ENCODE measurements at places on chromosomes 6 and 20.

DNA sequence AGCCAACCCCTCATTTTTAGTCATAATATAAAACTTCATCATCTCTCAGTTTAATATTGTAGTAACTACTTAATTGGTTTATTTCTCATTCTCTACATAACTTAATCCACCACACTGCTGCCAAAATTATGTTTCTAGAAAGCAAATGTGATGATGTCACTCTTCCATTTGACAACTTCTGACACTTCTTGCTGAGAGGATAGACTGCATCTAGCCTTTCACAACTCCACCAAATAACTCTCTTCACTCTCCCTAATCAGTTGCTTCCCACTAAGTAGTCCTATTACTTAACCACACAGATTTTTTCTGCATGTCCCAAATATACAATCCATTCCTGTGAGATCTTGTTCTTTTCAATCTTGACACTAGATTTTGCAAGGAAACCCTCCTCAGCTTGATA, 951.3 kb downstream of the EPHA7 start:
- DNase-seq, result no peak

DNA sequence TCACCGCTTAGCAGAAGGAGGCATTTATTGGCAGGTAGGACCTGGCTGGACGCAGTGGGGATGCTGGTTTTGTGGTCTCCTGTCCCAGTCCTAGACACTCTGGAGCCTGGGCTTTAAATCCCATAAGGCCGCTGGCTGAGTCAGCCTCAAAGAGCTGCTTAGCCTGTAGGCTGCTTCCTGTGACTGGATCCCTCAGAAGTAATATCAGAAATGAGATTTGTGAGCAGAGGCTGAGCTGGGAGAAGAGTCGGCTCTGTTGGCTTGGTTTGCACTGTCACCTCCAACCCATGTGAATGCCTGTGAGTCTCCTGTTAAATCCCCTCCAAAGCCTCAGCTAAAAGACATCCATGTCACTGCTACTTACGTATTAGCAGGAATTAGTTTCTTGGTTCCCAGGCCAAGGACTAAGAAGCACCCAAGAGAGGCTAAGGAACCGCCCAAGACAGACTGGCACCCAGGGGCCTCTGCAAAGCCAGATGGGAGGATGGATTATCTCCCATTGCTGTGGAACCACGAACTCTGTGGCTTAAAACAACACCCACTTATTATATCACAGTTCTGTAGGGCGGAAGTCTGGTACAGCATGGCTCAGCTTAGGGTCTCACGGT, 289.4 kb downstream of the CDC5L start:
- DNase-seq, result no peak

- peak; percentile 77 for DNase-seq
Observed at GRCh38 chr20:3168079-3168828, 5.1 kb downstream of the LZTS3 start.

GRCh38 chr6:143885116-143885515, 20.8 kb downstream of the ZC2HC1B start:
- no peak for DNase-seq

- no peak for DNase-seq
Observed at GRCh38 chr6:134550604-134551003, 232.7 kb upstream of the SGK1 start.

DNA sequence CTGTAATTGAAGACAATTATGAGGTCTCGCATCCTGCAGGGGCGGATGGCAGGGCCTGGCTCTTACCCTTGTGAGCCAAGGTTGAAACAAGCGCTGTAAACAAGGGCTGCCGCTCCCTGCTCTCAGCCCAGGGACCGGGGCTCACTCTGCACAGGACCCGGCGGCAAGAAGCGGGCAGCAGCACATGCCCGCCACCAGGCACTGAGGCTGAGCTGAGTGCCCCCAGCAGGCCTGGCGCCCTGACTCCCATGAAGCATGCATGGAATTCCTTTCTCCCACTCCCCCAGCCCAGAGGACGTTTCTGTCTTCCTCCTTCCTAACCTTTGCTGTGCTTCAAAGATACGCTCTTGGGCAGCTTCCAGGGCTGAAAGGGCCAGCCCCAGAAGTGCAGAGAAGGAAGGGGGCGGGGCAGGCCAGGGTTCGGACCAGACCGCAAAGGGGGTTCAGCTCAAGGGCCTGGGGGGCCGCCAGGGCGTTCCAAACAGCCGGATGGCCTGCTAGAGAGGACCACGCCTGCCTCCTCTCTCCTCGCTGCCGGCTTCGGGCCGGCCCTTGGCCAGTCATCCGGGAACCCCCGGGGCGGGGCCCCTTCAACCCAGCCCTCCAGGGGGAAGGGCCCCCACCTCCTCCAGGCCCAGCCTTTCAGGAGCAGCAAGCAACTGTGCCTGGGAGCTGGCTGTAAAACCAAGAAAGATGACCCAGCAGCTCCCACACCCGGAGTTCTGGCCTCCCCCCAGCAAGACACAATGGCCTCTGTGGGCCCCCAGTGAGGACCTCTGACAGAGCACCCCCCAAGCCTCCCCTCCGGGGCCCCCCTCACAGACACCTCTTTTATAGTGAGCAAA, 109.9 kb downstream of the NOL4L start:
- peak; percentile 70 for DNase-seq

- DNase-seq, result no peak
Observed at GRCh38 chr20:24465159-24465558, 4.3 kb upstream of the SYNDIG1 start.

Measured in neural progenitor cell (in vitro differentiated cells).